Renal pelvis (tissue), 12 donors: ENCODE measurements at places on chromosomes 1 and 21.

GRCh38 chr1:232112076-232112475 lies 485.5 kb downstream of the DISC1 start:
- no peak for DNase-seq

GRCh38 chr1:65113298-65113697 lies 34.7 kb upstream of the AK4 start:
- DNase-seq = no peak

DNA sequence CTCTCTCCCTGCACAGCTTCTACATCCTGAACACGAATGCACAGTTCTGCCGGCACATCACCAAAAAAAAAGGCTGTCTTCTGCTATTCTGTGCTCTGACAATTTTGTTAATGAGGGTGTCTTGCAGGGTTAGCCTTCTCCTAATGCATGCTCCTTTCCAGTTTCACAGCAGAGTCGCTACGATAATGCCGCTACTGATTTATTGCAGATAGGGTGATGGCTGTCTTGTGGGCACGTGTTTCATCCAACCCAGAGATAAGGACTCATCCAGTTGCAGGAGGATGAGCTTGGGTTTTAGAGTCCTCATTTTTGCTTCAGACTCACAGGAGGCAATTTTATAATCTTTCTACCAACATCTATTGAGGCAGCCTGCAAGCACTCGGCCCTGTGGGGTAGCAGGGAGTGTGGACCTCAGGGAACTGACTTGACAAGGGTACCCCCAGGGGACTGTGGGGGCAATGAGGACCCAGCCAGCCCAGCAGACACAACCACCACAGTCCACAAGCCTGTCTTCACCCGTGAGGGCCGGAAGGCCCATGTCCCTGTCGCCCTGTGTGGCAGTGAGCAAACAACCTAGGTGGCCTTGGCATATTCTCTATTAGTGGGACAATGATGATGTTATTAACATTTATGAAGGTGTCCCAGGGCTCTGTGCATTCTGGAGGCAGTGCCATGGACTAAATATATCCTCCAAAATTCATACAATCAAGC lies 15.4 kb upstream of the UTS2 start:
- DNase-seq = no peak

DNA sequence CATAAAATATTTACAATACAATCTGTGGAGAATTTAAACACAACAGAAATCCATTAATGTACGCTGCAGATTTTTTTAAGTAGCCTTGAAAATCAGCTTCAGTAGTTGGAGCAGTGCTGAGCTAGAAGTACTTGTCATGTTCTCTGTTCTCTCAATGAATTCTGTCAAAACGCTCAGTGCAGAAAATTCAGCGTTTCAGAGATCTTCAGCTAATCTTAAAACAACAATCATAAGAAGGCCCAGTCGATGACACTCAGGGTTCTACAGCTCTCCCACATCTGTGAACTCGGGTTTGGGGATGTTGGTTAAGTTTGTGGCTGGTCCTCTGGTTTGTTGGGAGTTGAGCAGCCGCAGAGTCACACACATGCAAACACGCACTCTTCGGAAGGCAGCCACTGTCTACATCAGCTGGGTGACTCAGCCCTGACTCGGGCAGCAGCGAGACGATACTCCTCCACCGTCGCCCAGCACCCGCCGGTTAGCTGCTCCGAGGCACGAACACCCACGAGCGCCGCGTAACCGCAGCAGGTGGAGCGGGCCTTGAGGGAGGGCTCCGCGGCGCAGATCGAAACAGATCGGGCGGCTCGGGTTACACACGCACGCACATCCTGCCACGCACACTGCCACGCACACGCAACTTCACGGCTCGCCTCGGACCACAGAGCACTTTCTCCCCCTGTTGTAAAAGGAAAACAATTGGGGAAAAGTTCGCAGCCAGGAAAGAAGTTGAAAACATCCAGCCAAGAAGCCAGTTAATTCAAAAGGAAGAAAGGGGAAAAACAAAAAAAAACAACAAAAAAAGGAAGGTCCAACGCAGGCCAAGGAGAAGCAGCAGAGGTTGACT lies 161.2 kb downstream of the RUNX1 start:
- no peak for DNase-seq
